SJSA1 (cell line): ENCODE measurements at places on chromosomes 4 and X. TPM values are rescaled to one million over a fixed set of nuclear protein-coding genes. Genes with fewer than 3 reads are reported as not detected.

GRCh38 chrX:46754586-46755061, 4.3 kb downstream of the SLC9A7 start:
- H3K4me3 ChIP-seq: no peak overlapping the region
- DNase-seq: no peak
- peaks cover 10% of the 10 kb centered on the region for H3K4me1 ChIP-seq
- no peaks in the 10 kb centered on the region for H3K27me3 ChIP-seq
- no peak overlapping the region for H3K27ac ChIP-seq

DNA sequence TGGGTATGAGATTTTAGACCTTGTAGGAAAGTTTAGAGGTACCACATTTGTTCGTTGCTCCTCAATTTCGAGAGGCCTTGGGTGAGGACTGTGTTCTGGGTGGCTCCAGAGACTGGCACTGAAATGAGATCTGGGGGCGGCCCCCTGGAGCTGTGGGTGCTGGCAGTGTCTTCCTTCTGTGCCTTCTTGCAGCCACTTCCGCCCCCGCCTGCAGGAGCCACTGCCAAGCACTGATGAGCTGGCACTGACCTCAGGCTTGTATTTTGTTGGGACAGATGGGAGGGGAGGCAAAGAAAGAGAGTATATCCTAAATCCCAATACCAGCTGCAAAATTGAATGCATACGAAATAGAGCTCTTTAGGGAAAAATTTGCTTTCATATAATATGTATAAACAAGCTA, 64.5 kb upstream of the CLDN34 start:
- no peak overlapping the region for H3K4me3 ChIP-seq
- no peak for DNase-seq
- no peaks in the 10 kb centered on the region for H3K36me3 ChIP-seq
- H3K27ac ChIP-seq: no peak overlapping the region
- peaks cover 6% of the 10 kb centered on the region for H3K4me1 ChIP-seq

GRCh38 chrX:1743105-1743504, 128.2 kb downstream of the ASMT start:
- no peaks in the 10 kb centered on the region for H3K36me3 ChIP-seq
- no peak overlapping the region for H3K27ac ChIP-seq
- peaks cover 9% of the 10 kb centered on the region for H3K4me1 ChIP-seq
- no peak overlapping the region for H3K4me3 ChIP-seq
- H3K27me3 ChIP-seq: no peaks in the 10 kb centered on the region
- peak; percentile 52 for DNase-seq

GRCh38 chr4:8737075-8737474, 134.6 kb downstream of the HMX1 start:
- DNase-seq: no peak
- H3K27ac ChIP-seq: no peak overlapping the region
- H3K36me3 ChIP-seq: no peaks in the 10 kb centered on the region
- no peaks in the 10 kb centered on the region for H3K27me3 ChIP-seq
- peaks cover 16% of the 10 kb centered on the region for H3K4me1 ChIP-seq

DNA sequence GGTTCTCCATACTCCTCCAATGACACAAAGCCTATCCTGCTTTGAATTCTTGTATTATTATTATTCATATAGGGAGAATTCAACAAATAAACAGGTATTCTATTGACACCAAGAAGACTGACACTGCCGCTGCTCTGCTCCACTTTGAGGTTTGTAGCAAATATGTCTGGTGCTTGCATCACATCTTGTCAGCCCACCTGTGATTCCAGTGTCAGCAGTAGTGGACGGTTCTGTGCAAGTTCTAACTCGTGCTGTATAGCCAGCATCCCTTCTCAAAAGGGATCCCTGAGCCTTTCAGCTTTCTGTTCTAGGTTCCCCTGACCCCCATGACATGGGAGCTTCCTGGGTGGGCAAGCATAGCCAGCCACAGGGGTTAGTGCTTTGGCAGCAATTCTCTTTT, 296.0 kb upstream of the FTHL17 start:
- no peaks in the 10 kb centered on the region for H3K36me3 ChIP-seq
- no peak for DNase-seq
- H3K4me3 ChIP-seq: no peak overlapping the region
- no peaks in the 10 kb centered on the region for H3K27me3 ChIP-seq
- H3K4me1 ChIP-seq: no peaks in the 10 kb centered on the region

DNA sequence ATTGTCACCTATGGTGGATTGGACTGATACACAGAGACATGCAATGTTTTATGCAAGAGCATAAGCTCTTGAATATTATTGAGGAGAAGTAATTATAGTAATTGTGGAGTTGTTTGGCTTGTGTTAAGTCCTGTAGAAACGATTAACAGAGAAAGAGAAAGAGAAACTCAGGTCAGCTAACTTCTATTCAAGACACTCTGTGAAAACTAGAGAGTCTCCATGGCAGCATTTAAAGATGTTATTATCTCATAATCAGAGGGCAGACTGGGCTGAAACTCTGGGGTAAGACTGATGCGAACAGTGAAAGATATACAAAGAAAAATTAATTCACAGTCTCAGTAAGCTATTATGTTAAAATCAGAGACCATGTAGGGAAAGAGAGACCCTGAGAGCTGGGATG, 625.7 kb downstream of the FAT4 start:
- H3K4me1 ChIP-seq: no peaks in the 10 kb centered on the region
- H3K4me3 ChIP-seq: no peak overlapping the region
- no peak for DNase-seq
- no peak overlapping the region for H3K27ac ChIP-seq
- H3K27me3 ChIP-seq: no peaks in the 10 kb centered on the region

- H3K4me3 ChIP-seq: no peak overlapping the region
- peaks cover 52% of the 10 kb centered on the region for H3K4me1 ChIP-seq
- no peaks in the 10 kb centered on the region for H3K27me3 ChIP-seq
Observed at GRCh38 chr4:184382189-184382846, 92.0 kb downstream of the IRF2 start.

DNA sequence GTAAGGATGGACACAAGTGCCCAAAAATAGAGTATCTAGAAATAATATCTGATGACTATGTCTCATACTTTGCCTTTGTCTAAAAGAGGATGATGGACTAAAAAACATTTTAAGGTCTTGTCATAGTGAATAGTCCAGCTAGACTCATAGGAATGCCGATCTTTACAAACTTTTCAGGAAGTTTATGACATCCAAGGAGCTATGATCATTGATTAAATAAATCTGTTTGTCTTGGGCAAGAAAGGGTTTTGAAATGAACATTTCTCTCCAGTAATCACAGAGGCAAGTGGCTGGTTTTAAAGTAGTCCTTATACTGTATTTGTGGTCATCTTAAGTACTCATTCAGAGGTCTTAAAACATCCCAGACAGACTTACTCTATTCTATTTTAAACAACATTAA, 109.8 kb downstream of the MAPK10 start:
- H3K4me1 ChIP-seq: no peaks in the 10 kb centered on the region
- H3K27ac ChIP-seq: no peak overlapping the region
- no peak for DNase-seq
- no peaks in the 10 kb centered on the region for H3K27me3 ChIP-seq

The PAGE4 gene
- total RNA-seq: not detected in 2 replicates

The KIF4A gene
- 56.3 and 66.2 TPM in 2 replicates for total RNA-seq

- H3K4me1 ChIP-seq: no peaks in the 10 kb centered on the region
- H3K36me3 ChIP-seq: no peaks in the 10 kb centered on the region
- no peak for DNase-seq
Observed at GRCh38 chr4:8076023-8076422, 82.6 kb downstream of the ABLIM2 start.
